Heart right ventricle (tissue), 16 donors: ENCODE measurements at places on chromosomes 1 and 21. TPM values are rescaled to one million over a fixed set of nuclear protein-coding genes. Genes with fewer than 3 reads are reported as not detected.

The LRRC7 gene
- total RNA-seq = 0.81 TPM

The TSACC gene
- not detected for total RNA-seq

- DNase-seq = no peak
Observed at GRCh38 chr1:41024953-41025352, 3.4 kb upstream of the SLFNL1 start.

The CD101 gene
- 1.7 TPM for total RNA-seq

GRCh38 chr1:203368624-203369451 is 17.9 kb upstream of the FMOD start:
- peak; percentile 56 for DNase-seq

The RUNX3 gene
- total RNA-seq = 0.36 TPM

- DNase-seq = no peak
Observed at GRCh38 chr1:6935361-6935883, 150.2 kb downstream of the CAMTA1 start.

- DNase-seq = no peak
Observed at GRCh38 chr1:211135342-211135950, 1.5 kb upstream of the KCNH1 start.

The TMEM240 gene
- total RNA-seq = 3.4 TPM

The OLIG2 gene
- not detected for total RNA-seq

- DNase-seq = no peak
Observed at GRCh38 chr1:18409609-18410237, 71.0 kb upstream of the KLHDC7A start.

DNA sequence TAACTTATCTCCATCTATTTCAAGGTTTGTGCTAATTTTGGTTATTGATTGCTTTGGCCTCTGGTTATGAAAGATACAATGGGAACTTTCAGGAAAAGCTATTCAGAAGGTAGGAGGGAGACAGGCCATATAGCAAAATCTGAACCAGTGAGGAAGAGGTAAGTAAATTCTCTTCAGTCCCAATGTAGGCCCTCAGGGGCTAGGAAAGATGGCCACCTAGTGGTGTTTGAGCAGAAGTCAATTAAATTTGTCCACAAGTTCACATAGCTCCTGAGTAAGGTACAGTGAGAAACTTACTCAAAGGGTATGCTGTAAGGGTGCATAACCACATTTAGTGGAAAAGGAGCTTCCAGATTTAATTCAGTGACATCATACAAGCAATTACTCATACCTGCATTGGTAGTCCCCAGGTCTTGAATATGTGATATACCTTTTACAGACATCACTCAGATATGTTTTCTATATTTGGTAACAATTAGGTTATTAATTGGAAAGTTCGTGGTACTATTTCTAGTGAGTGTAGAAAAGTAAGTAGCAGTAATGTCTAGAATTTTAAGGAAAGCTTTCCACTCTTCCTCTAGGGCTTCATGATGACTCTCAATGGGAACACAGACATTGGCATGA is 21.4 kb upstream of the FMO1 start:
- peak; percentile 46 for DNase-seq

The PPIAL4G gene
- total RNA-seq = not detected

DNA sequence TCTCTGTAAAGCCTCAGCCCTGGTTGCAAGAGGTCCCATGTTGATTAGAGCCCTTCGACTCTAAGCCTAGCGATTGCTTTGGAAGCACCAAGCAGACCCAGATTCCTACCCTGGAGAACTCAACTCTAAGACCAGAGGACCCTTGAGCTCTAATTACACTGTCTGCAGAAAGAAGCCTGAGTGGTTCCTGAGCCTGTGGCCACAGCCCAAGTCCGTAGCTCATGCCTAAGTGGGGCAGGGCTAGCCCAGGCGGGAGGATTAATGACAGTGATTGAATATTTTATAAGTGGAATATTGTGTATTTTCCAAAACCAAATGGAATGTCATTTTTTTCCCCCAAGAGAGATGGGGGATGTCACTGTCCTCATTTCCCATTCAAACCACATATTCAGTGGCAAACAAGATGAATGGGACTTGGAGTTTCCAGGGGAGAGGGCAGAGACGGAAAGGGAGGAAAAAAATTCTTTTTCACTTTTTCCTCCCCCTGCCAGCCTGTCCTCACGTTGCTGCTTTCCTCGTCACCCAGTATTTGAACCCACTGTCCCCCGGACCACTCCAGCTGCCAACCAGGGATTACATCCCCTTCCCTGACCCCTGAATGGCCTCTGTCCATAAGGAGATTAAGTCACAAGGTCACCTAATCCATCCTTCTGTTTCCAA is 79.6 kb upstream of the CTTNBP2NL start:
- no peak for DNase-seq

The RHBDL2 gene
- total RNA-seq = not detected

The MEX3A gene
- total RNA-seq = 0.12 TPM

The ANP32E gene
- total RNA-seq = 23.7 TPM

- no peak for DNase-seq
Observed at GRCh38 chr1:64599242-64599641, 129.3 kb downstream of the CACHD1 start.

The AMY2A gene
- total RNA-seq = not detected

DNA sequence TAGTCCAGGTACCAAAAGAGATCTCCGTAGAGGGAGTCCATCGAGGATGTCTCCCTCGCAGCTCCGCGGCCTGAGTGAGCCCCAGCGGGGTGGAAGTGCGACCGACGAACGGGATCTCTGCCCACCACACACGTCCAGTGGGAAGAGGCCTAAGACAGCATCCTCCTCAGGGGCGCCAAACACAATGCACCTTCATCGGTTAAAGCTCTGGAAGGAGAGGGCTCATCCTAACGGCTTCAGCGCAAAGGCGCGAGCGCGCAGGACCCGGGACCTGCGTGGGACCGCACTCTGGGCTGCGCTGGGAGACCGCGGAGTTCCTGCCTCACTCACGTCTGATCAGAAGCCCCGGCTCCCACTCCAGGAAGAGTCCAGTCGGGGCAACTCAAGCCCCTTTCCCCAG is 7.6 kb downstream of the SLC25A24 start:
- no peak for DNase-seq

GRCh38 chr1:109210058-109210457 is 3.7 kb upstream of the SARS1 start:
- no peak for DNase-seq

The RCSD1 gene
- 47.8 TPM for total RNA-seq

GRCh38 chr1:62103846-62104245 is 90.8 kb upstream of the L1TD1 start:
- no peak for DNase-seq

- no peak for DNase-seq
Observed at GRCh38 chr1:212291505-212292134, 6.4 kb downstream of the PPP2R5A start.

GRCh38 chr1:14366091-14367018 is 232.1 kb upstream of the KAZN start:
- DNase-seq = peak; percentile 50

DNA sequence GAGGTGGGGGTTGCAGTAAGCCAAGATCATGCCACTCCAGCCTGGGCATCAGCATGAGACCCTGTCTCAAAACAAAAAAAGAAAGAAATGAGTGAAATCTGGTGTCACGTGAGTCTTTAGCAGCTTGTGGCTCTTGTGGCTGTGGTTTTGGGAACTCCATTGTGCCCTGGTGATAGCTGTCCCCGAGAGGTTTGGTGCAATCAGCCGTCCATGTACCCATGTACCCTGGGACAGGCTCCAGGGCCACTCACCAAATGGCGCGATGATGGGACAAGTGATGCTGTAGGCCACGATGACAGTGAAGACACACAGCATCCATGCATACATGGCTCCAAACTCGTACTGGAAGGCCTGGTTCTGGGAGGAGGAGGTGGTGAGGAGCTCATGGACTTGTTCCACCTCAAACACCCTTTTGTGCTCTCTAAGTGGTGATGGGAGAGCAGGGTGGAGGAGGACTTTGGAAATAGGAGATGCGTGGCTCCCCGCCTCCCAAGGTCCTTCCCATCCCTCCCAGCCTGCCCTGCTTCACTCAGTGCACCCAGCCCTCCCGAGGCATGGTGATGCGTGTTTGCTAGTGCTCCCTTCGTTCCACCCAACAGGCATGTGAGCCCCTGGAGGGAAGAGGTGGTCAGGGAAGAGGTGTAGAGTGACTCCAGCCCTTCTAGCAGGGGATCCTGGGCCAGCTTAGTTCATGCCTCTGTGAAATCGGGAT is 29.6 kb downstream of the TMEM63A start:
- no peak for DNase-seq

GRCh38 chr1:28199328-28200233 is 23.1 kb upstream of the PTAFR start:
- no peak for DNase-seq

GRCh38 chr1:169120066-169120465 is 13.6 kb downstream of the ATP1B1 start:
- no peak for DNase-seq

DNA sequence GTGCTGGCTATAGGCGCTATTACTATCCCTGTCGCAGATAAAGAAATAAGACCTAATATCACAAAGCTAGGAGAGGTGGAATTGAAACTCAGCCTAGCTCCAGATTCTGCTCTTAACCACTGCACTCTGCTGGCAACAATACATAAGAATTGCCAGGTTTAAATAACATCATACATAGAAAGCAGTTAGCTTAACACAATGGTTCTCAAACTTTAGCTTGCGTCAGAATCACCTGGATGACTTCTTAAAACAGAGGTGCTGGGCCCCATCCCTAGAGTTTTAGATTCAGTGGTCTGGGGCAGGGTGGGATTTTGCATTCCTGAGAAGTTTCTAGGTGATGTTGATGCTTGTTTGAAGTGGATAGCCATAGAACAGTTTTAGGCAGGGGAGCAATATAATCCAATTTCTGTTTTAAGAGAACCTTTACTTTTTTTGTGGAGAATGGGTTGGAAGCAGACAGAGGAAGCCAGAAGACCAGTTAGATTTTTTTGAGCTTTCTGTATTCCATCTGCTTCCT is 1.1 kb upstream of the POMGNT1 start:
- no peak for DNase-seq

DNA sequence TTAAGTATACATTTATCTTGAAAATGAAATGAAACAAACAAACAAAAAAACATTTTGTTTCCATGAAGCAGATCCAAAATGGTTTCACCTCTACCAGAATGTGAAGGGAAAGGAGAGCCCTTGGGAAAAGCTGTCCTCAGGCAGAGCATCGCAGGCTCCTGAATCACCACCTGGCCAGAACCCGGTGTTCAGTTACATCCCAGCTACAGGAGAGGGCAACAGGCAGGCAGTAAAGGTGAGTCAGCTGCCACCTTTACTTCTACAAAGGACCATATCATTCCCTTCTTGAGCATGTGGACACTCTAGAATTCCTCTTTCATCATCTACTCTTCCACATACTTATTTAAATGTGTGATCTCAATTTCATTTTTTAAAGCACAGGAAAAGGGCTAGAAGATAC is 151.2 kb downstream of the PIGK start:
- DNase-seq = no peak

DNA sequence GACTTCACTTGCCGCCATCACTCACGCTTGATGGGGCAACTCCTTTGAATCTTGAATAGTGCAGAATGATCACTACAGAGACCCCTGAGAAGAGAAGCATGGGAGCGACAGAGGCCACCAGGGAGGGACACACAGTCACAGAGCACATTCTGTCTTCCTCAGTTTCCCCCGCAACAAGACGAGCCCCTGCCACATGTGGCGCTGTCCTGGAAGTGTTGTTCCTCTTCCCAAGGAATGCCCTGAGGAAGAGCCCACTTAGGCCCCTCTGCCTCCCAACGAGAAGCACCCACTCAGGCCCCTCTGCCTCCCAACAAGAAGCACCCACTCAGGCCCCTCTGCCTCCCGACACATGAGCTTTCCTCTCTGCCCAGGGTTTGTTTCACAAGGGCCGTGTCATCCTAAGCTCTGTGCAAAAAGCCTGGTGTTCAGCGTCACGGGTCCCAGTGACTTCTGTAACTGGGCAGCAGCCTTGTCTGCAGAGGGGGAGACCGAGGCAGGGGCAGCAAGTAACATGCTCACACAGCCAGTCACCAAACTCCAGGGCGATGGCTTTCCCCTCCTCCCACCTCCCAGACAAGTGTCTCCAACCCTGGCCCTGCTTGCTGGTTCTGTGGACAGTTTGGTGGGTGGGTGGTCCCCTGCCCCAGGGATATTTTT is 19.8 kb downstream of the SLC37A1 start:
- no peak for DNase-seq

DNA sequence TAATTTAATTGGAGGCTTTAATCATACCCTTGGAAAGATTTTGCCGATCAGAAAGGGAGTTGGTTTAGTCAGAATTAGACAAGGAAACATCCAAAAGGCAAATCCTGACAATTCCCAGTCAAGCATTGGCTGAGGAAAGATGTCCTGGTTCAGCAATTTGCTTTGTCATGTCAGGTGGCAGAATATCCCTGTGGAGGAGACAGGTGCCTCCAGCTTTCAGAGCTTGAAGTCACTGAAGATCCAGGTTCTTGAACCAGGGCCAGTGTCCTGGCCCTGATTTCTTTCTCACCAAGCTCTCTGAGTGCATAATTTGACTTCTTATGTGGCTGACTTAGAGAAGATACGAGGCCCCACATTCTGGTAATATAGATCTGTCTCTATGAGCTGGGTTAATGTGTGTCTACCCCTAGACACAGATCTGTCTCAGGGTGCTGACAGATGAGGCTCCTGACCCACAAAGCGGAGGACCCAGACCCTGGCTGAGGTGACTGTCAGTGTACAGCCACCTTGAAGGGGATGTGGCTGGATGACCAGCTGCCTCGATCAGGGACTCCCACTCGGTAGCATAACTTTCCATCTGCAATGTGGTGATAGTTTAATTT is 118.9 kb downstream of the HHAT start:
- DNase-seq = no peak

DNA sequence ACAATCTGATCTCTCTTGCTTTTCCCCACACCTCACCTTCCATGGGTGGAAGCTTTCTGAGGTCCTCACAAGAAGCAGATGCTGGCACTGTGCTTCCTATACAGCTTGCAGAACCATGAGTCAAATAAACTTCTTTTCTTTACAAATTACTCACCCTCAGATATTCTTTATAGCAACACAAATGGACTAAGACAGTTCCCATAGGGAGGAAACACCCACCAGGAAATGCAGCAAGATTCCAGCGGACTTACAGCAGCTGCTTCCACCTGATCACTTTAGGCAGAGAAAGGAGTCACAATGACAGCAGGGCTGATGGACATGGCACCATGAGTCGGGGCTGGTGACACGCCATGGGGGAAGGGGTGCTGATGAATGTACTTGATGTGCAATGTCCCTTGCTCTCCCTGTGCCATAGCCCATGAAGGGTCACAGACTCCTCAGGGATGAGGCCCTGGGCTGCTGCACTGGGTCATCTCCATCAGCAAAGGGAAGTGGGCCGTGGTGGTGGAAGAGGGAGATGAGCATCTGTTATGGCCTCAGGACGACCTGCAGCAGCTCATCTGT is 53.9 kb downstream of the PRSS38 start:
- DNase-seq = no peak

DNA sequence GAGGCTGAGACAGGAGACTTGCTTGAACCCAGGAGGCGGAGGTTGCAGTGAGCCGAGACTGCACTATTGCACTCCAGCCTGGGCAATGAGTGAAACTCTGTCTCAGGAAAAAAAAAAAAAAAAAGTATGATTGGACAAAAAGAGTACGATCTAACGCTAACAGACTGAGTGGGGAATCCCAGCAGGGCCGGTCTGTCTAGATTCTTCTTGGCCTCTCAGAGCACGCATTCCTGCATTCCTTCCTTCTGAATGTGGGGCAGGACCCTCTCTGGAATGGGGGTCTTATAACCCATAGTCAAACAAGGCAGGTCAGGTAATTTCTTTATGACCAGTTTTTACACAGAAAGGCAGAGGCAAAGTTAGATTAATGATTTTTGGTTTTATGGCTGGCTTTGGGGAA is 92.0 kb upstream of the PPM1J start:
- no peak for DNase-seq

- DNase-seq = no peak
Observed at GRCh38 chr1:221981461-221981860, 239.6 kb upstream of the DUSP10 start.
